ENCODE measurements at places on chromosomes 6 and 20.

- DNase-seq = no peak
Measured at GRCh38 chr20:37378785-37379598, 33.1 kb downstream of the SRC start.

- DNase-seq = no peak
Measured at GRCh38 chr20:48921883-48922820, 641 bp downstream of the ARFGEF2 start.

DNA sequence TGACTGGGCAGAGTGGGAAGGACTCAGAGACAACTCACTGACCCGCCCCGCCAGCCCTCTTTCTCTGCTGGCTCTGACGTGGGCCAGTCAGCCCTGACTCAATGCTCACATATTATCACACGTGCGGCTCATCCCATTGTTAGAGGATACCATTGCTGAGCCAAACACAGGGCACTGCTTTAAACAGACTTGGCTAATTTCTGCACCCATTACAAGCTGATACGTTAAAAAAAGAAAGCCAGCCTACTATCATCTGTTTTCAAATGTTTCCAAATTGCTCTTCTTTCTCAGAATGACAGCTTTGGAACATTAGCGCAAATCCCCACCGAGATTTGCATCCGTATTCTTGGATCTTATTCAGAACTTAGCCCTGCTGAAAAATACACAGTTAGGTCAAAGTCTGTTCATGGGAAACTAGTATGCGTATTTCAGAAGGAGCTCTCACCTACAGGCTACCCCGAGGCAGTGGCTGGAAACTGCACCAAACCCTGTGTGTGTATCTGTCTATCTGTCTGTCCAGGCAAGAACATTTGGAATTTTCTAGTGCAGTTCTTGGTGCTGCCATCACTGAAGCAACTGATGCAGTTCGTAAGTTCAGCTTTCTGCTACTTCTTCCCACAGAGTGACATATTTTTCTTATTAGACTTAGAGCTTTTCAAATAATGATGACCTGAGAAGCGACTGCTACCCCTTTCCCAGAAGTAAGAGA, 32.8 kb downstream of the RAMACL start:
- DNase-seq = no peak

GRCh38 chr6:26311012-26311384, 54.0 kb upstream of the BTN3A2 start:
- peak; percentile 41 for DNase-seq

Data from CD8-positive, alpha-beta T cell (primary cell).